Lung (tissue), 17 donors: ENCODE measurements at places on chromosomes 1 and 21. TPM values are rescaled to one million over a fixed set of nuclear protein-coding genes. Genes with fewer than 3 reads are reported as not detected.

GRCh38 chr1:21028520-21029145 lies 148.1 kb downstream of the EIF4G3 start:
- H3K4me3 ChIP-seq: no peak overlapping the region
- DNase-seq: no peak
- no peak overlapping the region for H3K27ac ChIP-seq
- H3K4me1 ChIP-seq: peaks cover 12% of the 10 kb centered on the region

GRCh38 chr1:37588939-37589338 lies 6.8 kb downstream of the GNL2 start:
- DNase-seq: no peak
- H3K4me1 ChIP-seq: no peaks in the 10 kb centered on the region
- peaks cover 30% of the 10 kb centered on the region for H3K36me3 ChIP-seq
- no peak overlapping the region for H3K27ac ChIP-seq
- H3K27me3 ChIP-seq: no peaks in the 10 kb centered on the region

GRCh38 chr1:21956720-21957552 lies 19.8 kb upstream of the HSPG2 start:
- H3K27ac ChIP-seq: peak overlapping the region; percentile 70
- H3K36me3 ChIP-seq: no peaks in the 10 kb centered on the region
- H3K27me3 ChIP-seq: no peaks in the 10 kb centered on the region
- peaks cover 22% of the 10 kb centered on the region for H3K4me1 ChIP-seq
- DNase-seq: peak; percentile 83

DNA sequence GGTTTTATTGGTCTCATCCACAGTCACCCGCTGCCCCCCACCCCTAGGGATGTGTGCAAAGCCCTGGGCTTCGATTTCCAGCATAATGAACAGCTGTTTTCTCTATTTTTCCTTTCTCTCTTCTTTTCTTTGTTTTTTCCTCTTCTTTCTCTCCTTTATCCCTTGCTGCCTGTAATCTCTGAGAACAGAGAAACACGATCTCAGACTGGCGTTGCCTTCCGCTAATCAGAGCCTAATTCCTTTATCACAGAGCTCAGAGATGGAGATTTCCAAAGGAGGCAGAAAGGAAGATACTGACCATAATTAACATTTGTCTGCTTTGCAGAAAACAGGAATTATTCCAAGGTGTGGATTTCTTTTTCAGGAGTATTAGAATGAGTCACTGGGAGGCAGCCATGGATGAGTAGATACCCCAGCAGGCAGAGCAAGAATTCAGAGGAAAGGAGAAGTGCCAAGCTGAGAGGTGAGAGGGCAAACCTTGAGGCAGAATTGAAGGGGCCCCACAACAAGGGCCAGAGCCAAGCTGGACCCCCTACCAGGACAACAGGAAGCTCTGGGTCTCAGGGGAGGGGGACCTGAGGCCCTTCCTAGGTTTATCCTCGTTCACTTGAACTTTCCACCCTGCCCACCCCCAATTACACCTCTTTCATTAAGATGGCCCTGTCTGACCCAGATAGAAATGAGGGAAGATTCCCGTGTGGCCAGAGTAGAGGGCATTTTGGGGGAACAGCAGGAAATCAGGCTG lies 33.3 kb downstream of the MATN1 start:
- H3K36me3 ChIP-seq: no peaks in the 10 kb centered on the region
- no peak overlapping the region for H3K4me3 ChIP-seq
- H3K27me3 ChIP-seq: no peaks in the 10 kb centered on the region
- H3K27ac ChIP-seq: no peak overlapping the region
- H3K4me1 ChIP-seq: peaks cover 9% of the 10 kb centered on the region

DNA sequence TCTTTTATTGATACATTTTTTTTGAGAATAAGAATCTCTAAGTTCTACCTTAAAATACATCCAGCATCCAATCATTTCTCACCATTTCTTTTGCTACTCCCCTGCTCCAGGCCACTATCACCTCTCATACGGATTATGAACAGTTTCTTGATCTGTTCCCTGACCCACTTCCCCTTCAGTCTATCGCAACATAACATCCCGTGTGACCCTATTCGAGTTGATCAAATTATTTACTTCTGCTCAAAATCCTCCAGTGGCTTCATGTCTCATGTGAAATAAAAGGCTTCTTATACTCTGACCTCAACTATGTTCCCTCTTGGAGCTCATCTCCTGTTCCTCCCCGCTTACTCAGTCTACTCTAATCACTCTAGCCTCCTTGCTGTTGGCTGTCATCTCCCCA lies 5.2 kb downstream of the ALG14 start:
- H3K4me3 ChIP-seq: no peak overlapping the region
- H3K4me1 ChIP-seq: peaks cover 2% of the 10 kb centered on the region
- no peak overlapping the region for H3K27ac ChIP-seq
- no peaks in the 10 kb centered on the region for H3K27me3 ChIP-seq
- DNase-seq: no peak
- no peaks in the 10 kb centered on the region for H3K36me3 ChIP-seq

DNA sequence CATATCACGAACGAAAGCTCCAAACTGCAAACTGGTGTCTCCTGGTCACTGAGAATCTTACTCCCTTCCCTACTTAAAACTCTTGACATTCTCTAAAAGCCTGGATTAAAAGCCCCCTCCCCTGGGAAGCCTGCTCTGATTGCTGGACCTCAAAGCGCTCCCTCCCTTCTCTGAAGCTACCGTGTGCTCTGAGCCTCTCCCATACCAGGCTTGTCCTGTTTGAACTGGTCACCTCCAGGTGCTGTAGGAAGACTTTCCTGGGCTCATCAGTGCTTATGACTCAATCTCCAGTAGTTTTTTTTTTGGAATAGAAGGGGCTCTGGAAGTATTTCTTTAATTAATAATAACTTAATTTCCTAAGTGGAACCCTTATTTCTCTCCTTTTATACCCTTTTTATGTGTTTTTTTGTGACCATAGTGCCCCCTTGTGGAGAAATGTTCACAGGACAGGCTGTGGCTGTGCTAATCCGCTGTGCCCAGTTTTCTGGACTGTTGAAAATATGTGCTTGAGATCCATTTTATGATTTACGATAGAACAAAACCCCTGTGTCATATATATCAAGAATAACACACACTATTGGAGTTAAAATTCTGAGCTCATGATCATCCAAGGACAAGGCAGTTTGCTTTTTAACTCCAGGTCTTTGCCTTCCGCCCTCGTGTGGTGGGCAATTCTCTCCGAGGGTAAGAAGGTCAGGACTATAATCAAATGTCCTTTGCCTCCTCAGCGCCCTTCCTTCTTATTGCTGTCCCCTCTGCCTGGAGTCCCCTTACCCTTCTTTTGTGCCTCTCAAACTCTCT lies 16.9 kb downstream of the MTARC1 start:
- no peaks in the 10 kb centered on the region for H3K27me3 ChIP-seq
- H3K27ac ChIP-seq: no peak overlapping the region
- H3K4me1 ChIP-seq: no peaks in the 10 kb centered on the region
- H3K36me3 ChIP-seq: no peaks in the 10 kb centered on the region
- no peak overlapping the region for H3K4me3 ChIP-seq

GRCh38 chr1:228868731-228869024 lies 133.4 kb downstream of the RHOU start:
- peaks cover 4% of the 10 kb centered on the region for H3K4me1 ChIP-seq
- H3K4me3 ChIP-seq: no peak overlapping the region
- DNase-seq: no peak
- no peaks in the 10 kb centered on the region for H3K27me3 ChIP-seq
- H3K27ac ChIP-seq: no peak overlapping the region

DNA sequence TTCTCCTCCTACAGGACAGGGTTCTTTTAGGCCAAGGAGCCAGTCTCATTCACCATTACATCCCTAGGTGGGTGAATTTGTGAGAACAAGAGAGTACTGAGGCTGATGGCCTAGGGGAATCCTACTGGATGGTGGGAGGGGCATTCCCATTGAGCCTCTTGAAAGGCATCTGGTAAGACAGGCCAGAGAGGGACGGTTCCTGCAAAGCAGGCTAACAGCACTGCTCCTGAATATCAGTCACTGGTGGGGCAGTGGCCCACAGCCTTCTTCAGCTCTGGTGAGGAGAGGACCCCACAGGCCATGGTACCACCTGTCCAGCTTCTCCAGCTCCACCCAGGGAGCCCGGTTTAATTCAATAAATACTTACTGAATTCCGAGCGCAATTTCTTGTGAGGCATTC lies 125.9 kb upstream of the EDN2 start:
- H3K4me3 ChIP-seq: no peak overlapping the region
- H3K27ac ChIP-seq: no peak overlapping the region
- H3K36me3 ChIP-seq: no peaks in the 10 kb centered on the region

- no peak overlapping the region for H3K27ac ChIP-seq
- peaks cover 2% of the 10 kb centered on the region for H3K27me3 ChIP-seq
- no peaks in the 10 kb centered on the region for H3K36me3 ChIP-seq
- no peak overlapping the region for H3K4me3 ChIP-seq
Measured at GRCh38 chr1:24639881-24640280, 3.2 kb upstream of the SRRM1 start.

- H3K4me1 ChIP-seq: peaks cover under 1% of the 10 kb centered on the region
- H3K36me3 ChIP-seq: peaks cover 17% of the 10 kb centered on the region
- DNase-seq: no peak
- no peaks in the 10 kb centered on the region for H3K27me3 ChIP-seq
- no peak overlapping the region for H3K4me3 ChIP-seq
- H3K27ac ChIP-seq: no peak overlapping the region
Measured at GRCh38 chr1:1216770-1217620, 3.0 kb upstream of the TNFRSF4 start.

DNA sequence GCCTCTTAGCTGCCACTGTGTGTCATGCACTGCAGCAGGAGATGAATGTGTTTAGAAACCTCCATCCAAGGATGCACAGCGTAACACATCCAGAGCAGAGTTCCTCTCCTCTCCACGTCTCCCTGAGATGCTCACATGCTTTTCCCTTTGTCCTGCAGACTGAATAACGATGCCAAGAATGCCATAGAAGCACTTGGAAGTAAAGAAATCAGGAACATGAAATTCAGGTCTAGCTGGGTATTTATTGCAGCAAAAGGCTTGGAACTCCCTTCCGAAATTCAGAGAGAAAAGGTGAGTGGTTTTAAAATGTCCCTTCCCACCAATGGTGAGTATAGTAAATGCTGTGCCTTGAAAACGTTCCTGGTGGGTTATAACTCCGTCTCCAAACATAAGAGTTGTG lies 13.4 kb upstream of the MX2 start:
- peak; percentile 45 for DNase-seq
- H3K4me1 ChIP-seq: peaks cover 7% of the 10 kb centered on the region
- H3K27ac ChIP-seq: no peak overlapping the region
- no peaks in the 10 kb centered on the region for H3K27me3 ChIP-seq
- H3K36me3 ChIP-seq: no peaks in the 10 kb centered on the region

- DNase-seq: no peak
- no peaks in the 10 kb centered on the region for H3K36me3 ChIP-seq
- H3K4me3 ChIP-seq: no peak overlapping the region
- no peaks in the 10 kb centered on the region for H3K27me3 ChIP-seq
- H3K27ac ChIP-seq: peak overlapping the region; percentile 94
Measured at GRCh38 chr1:236997361-236997760, 6.9 kb downstream of the MT1HL1 start.

DNA sequence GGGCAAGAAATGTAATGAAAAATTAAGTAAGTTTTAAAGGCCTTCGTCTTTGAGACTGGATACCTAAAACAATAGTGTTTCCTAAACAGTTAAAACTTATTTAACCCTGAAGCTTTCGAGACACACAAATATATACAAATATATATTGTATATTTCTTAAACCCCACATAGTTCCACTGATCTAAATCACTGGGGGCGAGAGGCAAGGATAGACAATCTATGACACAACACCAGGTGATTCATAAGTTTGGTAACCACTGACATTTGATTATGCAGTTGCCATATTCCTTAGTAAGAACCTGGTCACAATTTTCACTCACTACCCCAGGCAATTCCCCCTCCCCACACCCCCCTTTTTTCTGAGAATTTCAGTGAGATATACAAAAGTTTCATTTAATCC lies 55.3 kb upstream of the BOLA1 start:
- peak overlapping the region; percentile 26 for H3K27ac ChIP-seq
- peaks cover 8% of the 10 kb centered on the region for H3K36me3 ChIP-seq
- peaks cover 21% of the 10 kb centered on the region for H3K4me1 ChIP-seq
- DNase-seq: peak; percentile 48
- H3K27me3 ChIP-seq: no peaks in the 10 kb centered on the region

DNA sequence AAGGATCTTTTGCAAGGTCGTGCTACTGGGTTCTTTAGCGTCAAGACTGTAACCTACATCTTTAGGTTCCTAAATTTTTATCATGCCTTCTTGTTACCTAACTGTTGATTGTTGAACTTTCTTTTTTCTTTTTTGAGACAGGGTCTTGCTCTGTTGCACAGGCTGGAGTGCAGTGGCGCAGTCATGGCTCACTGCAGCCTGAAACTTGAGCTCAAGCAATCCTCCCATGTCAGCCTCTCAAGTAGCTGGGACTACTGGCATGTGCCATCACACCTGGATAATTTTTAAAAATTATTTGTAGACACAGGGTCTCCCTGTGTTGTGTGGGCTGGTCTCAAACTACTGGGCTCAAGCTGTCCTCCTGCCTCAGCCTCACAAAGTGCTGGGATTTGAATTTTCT lies 52.9 kb downstream of the NFIA start:
- no peaks in the 10 kb centered on the region for H3K36me3 ChIP-seq
- no peak overlapping the region for H3K27ac ChIP-seq
- H3K27me3 ChIP-seq: no peaks in the 10 kb centered on the region

PADI2 gene
- total RNA-seq: 4.6 TPM

FAM72A gene
- 3.1 TPM for total RNA-seq

SERPINC1 gene
- not detected for total RNA-seq

UHMK1 gene
- 63.0 TPM for total RNA-seq

PALMD gene
- total RNA-seq: 32.2 TPM

CSF3R gene
- 129 TPM for total RNA-seq

KIAA1614 gene
- 6.2 TPM for total RNA-seq

ASCL5 gene
- 0.25 TPM for total RNA-seq

BGLAP gene
- total RNA-seq: 1.7 TPM

KCNAB2 gene
- 13.7 TPM for total RNA-seq
